ENCODE measurements at places on chromosomes 13 and 19. TPM values are rescaled to one million over a fixed set of nuclear protein-coding genes. Genes with fewer than 3 reads are reported as not detected.

The IFNL1 gene
- not detected for total RNA-seq

DNA sequence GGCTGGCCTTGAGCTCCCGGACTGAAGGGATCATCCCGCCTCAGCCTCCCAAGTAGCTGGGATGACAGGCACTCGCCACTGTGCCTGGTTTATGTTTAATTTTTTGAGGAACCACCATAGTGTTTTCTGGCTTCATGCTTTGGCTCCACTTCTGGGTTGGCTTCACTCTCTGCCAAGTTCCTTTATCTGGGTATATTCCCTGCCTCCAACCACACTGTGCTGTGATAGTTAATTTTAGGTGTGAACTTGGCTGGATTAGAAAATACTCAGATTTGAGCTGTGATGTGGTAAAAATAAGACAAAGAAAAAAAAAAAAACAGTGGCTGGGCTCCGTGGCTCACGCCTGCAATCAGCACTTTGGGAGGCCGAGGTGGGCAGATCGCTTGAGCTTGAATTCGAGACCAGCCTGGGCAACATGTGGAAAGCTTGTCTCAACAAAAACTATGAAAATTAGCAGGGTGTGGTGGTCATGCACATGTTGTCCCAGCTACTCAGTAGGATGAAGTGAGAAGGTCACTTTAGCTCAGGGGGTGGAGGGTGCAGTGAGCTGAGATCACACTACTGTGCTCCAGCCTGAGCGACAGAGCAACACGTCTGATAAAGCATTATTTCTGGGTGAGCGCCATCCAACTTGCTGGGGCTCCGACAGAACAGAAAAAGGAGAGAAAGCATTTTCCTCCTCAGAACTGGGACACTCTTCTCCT lies 7.5 kb upstream of the ILF3 start:
- no peaks in the 10 kb centered on the region for H3K4me1 ChIP-seq
- no peak overlapping the region for H3K27ac ChIP-seq
- DNase-seq: no peak
- no peaks in the 10 kb centered on the region for H3K27me3 ChIP-seq

DNA sequence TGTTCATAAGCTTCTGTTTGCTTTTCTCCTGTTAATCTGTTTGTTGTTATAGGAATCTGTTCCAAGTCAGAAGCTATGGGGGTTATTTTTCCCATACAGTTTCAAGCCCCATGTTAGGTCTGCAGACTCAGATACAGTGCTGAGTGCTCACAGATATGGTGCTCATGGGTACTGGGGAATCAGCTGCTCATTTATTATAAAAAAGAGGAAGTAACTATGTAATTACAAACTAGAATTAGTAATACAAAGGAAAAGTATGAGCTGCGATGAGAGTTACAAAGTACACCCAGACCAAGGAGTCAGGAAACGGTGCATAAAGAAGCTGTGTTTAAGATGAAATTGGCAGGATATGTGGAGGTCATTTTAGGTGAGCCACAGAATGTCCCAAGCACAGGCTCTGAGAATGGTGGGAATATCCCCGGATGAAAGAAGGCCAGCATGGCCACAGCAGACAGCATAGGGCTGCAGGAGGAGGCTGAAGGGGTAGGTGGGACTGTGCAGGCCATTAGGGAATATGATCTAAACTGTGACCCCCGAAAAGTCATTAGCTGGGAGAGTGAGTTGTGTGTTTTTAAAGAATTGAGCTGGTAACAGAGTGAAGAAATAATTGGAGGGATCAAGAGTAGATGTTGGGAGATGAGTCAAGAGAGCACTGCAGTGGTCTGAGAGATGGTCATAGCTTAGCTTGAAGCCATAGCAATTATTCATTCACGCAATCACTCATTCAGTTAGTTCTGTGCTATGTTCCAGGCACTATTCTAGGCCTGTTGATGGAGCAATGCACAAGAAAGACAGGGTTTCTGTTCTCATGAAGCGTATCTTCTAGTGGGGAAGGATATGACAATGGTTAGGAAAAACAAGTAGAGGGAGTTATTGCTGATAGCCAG lies 177.4 kb upstream of the UBL3 start:
- peaks cover 45% of the 10 kb centered on the region for H3K4me1 ChIP-seq
- DNase-seq: peak; percentile 70
- no peaks in the 10 kb centered on the region for H3K27me3 ChIP-seq
- H3K4me3 ChIP-seq: no peak overlapping the region
- peak overlapping the region; percentile 71 for H3K27ac ChIP-seq

DNA sequence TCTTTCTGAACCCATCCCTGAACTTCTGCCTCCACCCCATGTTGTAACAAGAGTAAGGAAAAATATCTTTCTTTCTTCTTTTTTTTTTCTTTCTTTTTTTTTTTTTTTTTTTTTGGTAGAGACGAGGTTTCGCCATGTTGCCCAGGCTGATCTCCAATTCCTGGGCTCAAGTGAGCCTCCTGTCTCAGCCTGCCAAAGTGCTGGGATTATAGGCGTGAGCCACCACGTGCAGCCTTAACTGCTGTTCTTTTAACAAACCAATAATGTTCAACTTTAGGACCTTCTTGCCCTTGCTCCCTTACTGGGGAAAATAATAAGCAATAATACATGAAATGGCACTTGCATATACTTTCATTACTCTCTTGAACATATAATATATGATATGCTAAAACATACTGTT lies 19.6 kb downstream of the GPR183 start:
- peaks cover 20% of the 10 kb centered on the region for H3K4me1 ChIP-seq
- H3K36me3 ChIP-seq: no peaks in the 10 kb centered on the region
- H3K27me3 ChIP-seq: no peaks in the 10 kb centered on the region
- no peak overlapping the region for H3K4me3 ChIP-seq
- no peak overlapping the region for H3K27ac ChIP-seq

DNA sequence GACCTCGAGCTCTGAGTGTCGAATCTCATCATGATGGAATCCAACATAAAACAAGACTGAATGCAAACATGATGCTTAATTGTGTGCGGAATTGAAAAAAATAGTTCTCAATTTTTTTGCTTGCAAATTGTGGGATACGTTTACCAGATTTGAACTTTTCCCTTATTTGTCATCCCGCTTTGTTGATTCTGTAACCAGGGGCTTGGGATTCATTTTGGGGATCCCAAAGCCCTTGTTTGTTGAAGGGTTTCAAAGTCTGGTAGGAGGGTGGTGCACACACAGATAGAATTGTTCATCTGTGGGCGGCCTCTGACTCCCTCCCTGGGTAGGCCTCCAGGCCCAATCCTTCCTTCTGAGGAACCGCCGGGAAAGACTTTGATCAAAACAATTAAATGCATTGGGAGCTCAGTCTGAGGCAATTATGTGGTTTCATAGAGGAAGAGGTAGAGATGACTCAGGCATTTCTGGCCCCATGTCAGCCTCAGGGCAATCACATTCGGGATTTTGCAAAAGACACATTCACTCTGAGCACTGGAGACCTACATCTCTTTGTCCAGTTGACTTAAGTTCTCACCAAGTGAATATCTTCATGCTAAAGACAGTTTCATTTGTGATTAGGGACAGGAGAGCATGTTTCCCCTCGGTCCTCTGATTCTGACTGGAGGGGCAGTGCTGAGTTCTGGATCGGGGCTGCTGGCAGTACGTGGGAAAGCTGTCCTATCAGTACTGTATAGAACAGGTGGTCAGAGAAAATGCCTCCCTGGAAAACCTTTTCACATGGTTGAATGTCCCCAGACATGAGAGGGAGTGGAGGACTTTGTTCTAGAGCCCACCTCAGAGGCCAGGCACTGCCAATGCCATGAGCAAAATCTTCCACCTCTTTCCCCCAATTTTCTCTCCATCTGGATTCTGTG lies 27.8 kb upstream of the IGFL4 start:
- peaks cover 39% of the 10 kb centered on the region for H3K4me1 ChIP-seq
- H3K4me3 ChIP-seq: no peak overlapping the region
- peaks cover 37% of the 10 kb centered on the region for H3K27me3 ChIP-seq
- no peaks in the 10 kb centered on the region for H3K36me3 ChIP-seq

DNA sequence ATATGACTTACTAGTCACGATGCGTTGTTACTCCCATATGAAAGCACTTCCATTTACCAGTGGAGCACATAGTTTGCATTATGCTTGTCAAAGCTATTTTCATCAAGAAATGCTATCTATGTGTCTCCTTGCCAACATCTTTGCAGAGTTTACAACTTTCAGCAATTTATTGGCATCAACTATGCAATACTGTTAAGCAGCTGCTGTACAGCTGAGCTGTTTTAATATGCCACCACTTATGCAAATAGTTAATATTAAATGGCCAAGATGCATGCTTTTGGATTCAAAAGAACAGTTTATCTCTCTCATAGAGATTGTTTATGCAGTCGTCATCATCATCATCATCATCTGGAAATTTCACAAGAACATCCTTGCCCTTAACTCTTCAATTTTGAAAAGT lies 67.9 kb upstream of the KLF5 start:
- DNase-seq: no peak
- no peaks in the 10 kb centered on the region for H3K4me1 ChIP-seq
- no peak overlapping the region for H3K27ac ChIP-seq
- H3K36me3 ChIP-seq: no peaks in the 10 kb centered on the region
- H3K27me3 ChIP-seq: no peaks in the 10 kb centered on the region
